ENCODE measurements at places on chromosomes 6 and 20.

GRCh38 chr20:6240059-6240458 is 117.2 kb upstream of the FERMT1 start:
- DNase-seq = no peak

GRCh38 chr6:142846883-142847287 is 98.1 kb downstream of the HIVEP2 start:
- DNase-seq = peak; percentile 60

GRCh38 chr6:125834348-125834747 is 43.6 kb downstream of the NCOA7 start:
- DNase-seq = no peak

DNA sequence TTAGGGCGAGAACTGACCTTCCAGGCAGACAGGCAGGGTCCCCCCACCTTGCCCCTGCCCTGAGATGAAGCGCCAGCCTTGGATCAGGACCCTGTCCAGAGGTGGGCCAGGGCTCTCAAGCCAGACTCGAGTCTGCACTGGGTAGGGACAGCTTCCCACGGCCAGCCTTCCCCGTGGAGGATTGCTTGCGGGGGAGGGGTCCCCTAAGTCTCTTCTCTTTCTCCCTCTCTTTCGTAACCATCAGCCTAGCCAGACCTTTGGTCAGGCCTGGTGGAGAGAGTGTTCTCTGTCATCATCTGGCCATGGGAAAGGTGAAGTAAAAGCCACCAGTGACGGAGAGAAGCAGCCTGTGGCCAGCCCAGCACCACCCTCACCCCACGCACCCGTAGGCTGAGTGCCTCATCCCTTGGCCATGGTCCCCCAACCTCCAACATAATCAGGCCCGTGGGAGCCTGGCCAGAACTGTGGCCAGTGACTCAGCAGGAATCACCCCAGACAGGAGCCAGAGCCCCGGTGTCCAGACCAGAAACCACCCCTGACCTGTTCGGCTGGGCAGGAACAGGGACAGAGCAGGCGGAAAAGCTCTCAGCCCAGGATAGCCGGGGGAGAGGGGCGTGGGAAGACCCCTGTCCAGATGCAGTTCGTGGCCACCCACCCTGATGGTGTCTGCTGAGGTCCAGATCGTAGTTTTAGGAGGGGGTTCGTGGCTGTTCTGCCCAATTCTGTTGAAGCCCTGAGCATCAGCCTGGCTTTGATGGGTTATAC is 47.1 kb downstream of the SNAI1 start:
- peak; percentile 47 for DNase-seq

DNA sequence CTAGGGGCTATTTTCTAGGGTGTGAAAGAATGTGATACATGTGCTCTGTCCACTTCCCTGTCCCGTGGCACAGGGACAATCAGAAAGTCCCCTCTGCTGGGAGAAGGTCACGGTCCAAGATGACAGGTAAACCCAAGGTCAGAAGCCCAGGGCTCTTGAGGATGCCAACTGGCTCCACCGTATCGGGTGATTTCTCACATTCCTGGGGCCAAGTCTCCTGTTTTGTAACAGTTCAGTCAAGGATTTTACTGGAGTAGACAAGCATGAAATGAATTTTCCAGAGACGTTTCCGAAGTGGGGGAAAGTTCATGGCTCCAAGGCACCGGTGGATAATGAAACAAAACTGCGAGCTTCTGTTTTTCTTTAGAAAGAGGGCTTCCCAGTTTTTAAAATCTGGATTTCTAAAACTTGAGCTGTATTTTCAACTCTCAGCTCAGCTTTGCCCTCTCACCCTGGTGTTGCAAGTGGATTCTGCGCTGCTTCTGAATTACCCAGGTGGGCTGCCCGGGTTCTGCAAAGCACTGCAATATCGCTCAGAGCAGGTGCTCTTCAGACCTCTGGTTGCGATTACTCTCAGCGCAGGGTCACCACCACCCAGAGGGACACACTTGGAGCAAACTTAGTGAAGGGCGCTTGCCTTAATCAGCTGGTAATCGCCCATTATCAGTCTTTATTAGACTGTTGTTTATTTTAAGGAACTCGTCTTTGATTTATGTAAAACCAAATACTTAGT is 64.4 kb upstream of the TMEM170B start:
- no peak for DNase-seq

GRCh38 chr20:36984257-36984638 is 32.7 kb upstream of the SAMHD1 start:
- DNase-seq = no peak

- DNase-seq = no peak
Observed at GRCh38 chr6:45420909-45421708, 43.4 kb upstream of the SUPT3H start.

DNA sequence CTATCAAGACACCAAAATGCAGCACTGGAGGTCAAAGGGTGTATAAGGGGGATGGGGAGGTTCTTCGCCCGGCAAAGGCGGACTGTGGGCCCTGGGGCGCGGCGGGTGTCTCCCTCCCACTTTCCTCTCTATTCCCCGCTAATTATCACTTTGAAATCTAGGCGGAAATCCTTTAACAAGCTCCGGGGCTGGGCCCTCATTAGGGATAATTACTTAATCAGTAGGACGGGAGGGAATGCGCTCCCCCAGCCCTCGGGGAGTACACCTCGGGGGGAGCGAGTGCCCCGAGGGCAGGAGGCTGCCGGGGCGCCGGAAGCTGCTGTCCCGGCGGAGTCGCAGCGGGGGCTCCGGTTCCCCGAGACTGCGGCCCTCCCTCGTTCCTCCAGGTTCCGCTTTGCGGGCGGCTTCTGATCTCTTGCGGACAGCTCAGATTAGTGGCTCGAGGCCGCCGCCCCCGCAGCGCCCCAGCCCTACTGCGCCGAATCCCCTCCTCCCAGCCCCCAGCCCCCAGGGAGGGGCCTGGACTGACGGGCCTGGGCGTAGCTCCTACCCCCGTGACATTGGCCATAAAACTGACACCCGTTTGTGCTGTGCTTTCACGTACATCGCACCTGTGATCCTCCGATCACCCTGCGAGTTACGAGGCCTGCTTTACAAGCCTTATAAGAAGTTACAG is 14.7 kb downstream of the MUCL3 start:
- DNase-seq = peak; percentile 74

- DNase-seq = no peak
Observed at GRCh38 chr6:73157870-73158269, 67.4 kb downstream of the KHDC1L start.

- DNase-seq = no peak
Observed at GRCh38 chr6:19866173-19866984, 29.2 kb downstream of the ID4 start.

GRCh38 chr6:129938249-129939020 is 77.3 kb upstream of the TMEM244 start:
- no peak for DNase-seq

DNA sequence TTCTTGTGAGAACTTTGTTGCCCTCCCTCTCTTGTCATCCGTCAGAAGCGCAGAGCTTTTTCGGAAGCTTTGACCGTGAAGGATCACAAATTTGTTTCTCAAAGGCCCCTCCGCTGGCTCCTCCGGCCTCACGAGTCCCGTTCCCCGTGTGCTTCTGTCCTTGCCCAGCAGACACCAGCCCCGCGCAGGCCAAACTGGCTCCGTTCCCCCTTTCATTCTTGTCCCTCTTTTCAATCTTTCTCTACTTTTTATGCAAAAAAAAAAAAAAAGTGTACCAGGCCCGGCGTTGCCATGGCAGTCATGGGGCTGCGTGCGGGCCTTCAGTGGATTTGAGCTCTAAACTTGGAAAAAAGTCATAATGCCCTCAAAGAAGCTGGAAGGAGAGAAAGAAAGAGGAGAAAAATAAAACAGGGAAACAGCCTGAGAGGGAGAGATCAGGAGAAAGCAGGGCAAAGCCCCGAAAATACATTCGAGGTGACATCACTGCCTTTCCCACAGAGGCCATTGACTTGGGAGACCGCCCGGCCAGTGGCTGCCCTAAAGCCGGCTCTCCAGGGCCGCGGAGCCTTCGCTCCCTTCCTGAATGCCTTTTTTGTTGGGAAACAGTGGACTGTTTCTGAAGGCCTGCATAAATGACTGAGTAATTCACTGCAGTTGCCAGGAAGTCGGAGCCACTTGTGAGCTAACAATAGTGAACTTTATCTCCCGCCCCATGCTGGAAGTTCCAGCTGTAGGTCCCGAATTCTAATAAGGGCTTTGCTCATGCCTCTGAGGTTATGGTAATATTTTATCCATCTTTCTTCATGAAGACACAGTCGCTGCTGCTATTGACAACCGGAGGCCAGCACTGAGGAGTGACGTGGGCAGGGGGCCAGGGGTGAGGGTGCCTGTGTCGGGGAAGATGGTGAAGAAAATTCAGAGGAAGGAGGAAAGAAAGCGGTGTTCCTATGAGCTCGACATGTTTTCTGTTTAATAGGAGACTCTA is 670.9 kb downstream of the QKI start:
- no peak for DNase-seq

DNA sequence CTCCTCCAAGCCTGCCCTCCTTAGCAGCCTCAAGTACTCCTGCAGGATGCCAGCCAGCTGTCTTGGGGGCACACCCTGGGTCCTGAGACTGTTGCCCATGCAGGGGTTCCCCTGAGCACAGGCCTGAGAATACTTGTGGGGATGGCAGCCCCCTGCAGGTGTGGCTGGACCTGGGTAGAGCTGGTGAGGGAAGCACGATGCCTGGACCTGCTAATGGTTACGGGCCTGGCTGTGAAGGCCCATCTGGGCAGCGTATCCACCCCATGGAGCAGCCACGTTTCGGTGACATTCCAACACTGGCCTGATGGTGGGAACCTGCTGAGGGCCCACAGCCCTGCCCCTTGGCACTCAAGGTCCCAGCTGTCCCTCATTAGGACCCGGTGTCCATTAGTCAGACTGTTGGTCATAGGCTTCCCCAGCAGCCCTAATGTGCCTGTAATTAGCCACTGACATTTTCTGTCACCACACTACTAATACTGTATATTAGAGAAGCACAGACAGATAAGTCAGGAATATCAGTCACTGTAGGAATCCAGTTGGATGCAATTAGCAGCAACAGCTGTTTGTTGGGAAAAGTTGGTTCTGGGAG is 20.3 kb downstream of the CCDC167 start:
- DNase-seq = no peak

- no peak for DNase-seq
Observed at GRCh38 chr6:109834595-109835437, 143.3 kb upstream of the GPR6 start.

- no peak for DNase-seq
Observed at GRCh38 chr20:46621492-46621891, 29.8 kb downstream of the SLC13A3 start.

DNA sequence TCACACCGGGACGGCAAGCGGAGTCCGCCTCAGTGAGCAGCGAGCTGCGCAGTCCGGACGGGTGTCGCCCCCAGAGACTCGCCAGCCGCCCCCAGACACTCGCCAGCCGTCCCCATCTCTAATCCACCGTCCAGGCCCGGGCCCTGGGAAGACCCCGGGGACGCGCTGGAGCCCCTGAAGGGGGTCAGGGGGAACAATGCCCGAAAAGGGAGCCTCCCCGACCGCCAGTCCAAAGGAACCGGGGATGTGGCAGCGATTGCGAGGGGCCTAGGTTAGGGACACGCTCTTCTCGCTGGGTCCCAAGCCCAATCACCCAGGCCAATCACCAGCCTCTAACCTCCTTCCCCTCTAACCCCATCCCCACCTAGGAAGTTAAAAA is 33.1 kb downstream of the TFAP2A start:
- DNase-seq = no peak

GRCh38 chr6:21305893-21306332 is 287.6 kb upstream of the SOX4 start:
- peak; percentile 59 for DNase-seq

DNA sequence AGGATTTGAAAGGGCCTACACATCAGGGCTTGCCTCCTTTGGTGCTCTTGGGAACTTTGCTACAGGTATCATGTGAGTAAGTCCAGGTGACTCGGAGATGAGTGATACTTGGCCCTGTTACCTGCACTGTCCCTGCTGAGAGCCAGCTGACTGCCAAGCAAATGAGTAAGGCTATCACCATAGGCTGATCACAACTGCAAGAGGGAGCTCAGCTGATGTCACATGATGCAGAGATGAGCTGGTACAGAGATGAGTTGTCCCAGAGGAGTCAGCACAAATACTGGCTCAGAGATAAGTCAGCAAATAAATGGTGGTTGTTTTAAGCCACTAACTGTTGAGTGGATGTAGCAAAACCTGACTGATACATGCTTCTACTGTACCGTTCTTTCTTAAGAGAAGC is 41.4 kb downstream of the LAMP5 start:
- DNase-seq = no peak

GRCh38 chr20:47205577-47206123 is 150.8 kb downstream of the ZMYND8 start:
- DNase-seq = peak; percentile 70

- DNase-seq = no peak
Observed at GRCh38 chr6:11044712-11045167, 635 bp upstream of the ELOVL2 start.

DNA sequence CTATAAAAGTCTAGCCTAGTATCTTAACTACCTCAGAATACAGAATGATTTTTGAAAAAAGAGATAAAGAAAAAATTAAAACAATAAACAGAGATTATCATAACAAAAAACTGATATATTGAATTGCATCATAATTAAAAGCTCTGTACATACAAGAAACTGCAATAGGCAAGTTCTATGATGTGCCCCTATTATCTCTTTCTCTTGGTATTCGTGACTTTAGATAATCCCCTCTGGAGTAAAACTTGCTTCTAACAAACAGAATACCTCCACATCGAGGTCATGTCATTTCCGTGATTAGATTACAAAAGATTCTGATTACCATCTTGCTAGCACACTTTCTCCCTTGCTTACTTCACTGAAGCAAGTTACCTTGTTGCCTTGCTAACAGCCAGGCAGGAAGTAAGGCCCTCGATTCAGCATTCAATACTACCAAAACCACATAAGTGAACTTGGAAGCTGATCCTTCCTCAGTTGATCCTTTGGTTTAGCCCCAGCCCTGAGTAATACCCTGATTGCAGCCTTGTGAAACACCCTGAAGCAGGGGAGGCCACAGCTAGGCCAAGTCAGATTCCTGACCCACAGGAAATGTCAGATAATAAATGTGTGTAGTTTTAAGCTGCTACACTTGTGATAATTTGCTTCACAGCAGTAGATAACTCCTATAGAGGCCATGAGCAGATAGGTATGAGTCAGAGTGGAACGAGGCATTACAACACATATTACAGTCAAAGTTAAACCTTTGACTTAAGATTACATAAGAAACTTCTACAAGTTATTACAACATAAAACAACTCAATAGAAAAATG is 53.7 kb upstream of the TMX4 start:
- no peak for DNase-seq

DNA sequence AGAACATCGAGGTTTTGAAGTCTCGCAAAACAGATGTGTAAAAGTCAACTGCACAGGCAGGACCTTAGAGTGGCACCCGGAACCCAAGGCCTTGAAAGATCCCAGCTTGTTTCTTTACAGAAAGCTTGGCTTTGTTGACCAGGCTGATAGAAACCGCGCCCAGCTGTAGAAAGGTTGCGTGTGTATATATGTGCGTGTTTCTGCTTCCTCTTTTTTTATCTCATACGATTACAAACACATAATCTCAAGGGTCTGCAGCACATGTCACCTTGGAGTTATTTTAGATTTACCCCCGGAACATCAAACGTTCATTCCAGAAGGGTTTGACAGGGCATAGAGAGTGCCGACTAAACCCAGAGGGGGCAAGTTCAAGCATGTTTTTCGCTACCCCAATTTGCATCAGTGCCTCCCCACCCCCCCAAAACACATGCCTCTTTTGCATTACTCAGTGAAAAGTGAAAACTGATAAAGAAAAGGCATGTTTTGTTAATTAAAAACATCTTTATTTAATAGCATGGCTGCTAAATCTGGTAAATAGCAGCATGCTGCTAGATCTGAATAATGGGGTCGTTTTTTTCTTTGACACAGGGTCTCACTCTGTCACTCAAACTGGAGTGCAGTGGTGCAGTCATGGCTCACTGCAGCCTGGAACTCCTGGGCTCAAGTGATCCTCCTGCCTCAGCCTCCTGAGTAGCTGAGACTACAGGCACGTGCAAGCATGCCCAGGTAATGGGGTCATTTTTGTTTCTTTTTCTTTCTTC is 33.2 kb upstream of the NCOA3 start:
- no peak for DNase-seq
